NCI-H1105 treated with DMSO at 0.1 percent for 48 hours (cell line): ENCODE measurements at places on chromosomes 4 and X.

- no peak for DNase-seq
Measured at GRCh38 chr4:82645936-82646565, 84.3 kb upstream of the TMEM150C start.

- DNase-seq, result no peak
Measured at GRCh38 chr4:102860611-102861324, 8.0 kb upstream of the CISD2 start.

- DNase-seq, result no peak
Measured at GRCh38 chr4:14701896-14702295, 300.4 kb upstream of the CPEB2 start.

DNA sequence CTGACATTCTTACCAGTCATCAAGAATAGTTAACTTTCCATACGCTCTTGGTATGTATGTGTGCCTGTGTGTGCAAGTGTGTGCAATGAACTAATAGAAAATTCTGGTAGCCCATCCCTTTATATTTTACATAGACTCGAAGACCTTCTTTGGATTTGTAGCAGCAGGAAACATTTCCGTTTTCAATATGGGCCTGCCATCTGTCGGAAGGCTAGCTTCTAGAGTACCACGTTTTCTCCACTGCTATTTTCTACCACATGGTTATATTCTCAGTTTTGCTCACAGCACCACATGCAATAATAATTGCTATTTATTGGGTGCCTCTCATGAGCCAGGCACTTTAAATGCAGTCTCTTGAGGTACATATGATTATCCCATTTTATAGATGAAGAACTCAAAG, 47.9 kb upstream of the PTCHD1 start:
- DNase-seq, result no peak

- DNase-seq, result no peak
Measured at GRCh38 chr4:151806511-151806927, 45.7 kb upstream of the GATB start.

DNA sequence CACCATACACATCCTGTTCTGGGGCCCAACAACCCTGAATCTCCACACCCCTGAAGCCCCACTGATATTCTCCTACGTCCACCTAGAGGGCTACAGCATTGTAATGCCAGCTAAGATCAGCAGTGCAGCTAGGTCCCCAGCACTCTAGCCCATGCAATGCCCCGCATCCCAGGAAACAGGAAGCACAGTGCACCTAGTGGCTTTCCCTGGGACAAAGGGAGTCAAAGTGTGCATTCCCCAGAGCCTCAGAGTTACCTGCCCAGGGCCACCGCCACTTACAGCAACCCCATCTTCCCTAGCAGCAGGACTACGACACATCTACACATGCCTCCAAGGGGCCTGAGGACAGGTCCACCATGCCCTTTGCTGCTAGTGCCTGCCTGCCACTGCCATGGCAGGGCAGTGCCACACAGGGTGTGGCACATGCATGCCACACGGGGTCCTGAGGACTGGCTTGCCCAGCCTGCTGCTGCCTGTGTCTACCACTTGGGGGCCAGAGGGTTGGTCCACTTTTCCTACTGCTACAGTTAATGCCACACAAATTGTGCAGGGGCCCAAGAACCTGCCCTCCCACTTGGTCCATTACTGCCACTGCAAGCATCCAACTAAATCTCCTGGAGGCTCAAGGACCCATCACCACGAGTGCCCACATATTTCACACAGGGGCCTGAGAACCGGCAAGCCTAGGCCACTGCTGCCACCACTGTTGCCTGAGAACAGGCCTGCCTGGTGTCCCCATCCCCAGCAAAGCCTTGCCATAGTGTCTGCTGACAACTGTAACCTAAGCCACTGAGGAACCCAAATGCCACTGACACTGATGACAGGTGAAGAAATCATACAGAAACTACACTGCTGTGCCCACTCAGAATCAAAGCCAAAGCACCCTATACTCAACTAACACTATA, 23.7 kb downstream of the TLR6 start:
- DNase-seq, result no peak

GRCh38 chr4:42703813-42704212, 46.9 kb upstream of the ATP8A1 start:
- no peak for DNase-seq

GRCh38 chr4:165813606-165814005, 59.4 kb upstream of the TLL1 start:
- no peak for DNase-seq

DNA sequence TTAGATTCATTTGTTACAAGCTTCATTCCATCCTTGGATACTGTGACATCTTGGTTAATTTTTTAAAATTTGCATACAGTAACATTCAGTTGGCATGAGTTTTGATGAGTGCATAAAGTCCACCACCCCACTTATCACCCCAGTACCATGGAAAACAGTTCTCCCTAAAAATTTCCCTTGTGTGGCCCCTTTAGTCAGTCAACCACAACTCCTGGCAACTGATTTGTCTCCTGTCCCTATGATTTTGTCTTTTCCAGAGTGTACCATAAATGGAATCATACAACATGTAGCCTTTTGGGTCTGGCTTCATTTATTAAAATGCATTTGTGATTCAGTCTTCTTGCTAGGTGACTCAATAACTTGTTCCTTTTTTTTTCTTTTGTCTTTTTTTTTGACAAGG, 29.9 kb downstream of the RP2 start:
- no peak for DNase-seq

- DNase-seq, result no peak
Measured at GRCh38 chr4:46945062-46945461, 36.0 kb upstream of the COX7B2 start.

- no peak for DNase-seq
Measured at GRCh38 chrX:112651766-112652165, 28.0 kb downstream of the LHFPL1 start.

DNA sequence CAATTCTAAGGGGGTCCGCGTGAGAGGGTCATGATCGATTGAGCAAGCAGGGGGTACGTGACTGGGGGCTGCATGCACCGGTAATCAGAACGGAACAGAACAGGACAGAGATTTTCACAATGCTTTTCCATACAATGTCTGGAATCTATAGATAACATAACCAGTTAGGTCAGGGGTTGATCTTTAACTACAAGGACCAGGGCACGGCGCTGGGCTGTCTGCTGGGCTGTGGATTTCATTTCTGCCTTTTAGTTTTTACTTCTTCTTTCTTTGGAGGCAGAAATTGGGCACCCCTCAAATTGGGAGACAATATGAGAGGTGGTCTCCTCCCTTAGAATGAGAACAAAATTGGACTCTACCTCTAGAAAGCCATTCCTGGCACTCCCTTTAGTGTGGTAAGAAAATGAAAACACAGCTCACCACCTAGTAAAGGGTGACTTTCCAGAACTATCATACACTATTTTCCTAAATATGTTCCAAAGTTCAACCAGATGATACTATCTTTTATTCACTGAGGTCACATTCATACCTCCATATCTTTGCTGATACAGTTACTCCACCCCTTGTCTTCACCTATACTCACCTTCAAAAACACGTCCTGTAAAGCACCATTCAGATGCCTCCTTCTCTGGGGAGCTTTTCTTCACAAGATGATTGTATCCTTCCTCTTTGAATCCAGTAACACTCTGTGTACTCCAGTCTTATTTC, 1058.3 kb upstream of the SLIT2 start:
- DNase-seq, result no peak

DNA sequence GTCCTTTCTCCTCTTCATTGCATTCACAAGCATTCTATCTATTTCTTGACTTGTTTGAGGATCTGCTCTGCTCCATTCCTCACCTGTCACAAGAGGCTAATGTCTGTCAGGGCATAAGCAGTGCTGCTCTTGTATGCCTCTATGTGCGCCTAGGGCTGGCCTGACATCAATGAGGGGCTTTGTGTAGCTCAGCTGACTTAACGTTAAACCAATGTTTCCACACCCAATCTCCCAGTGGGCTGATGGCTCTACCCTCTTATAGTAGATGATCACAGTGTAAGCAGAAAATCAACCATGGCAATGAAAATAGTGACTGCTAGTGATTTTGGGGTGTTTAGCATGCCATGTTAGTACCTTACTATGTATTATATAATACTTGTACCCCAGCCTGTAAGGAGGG, 139.0 kb downstream of the UNC5C start:
- no peak for DNase-seq

- DNase-seq, result no peak
Measured at GRCh38 chrX:11419102-11419501, 125.9 kb downstream of the AMELX start.

DNA sequence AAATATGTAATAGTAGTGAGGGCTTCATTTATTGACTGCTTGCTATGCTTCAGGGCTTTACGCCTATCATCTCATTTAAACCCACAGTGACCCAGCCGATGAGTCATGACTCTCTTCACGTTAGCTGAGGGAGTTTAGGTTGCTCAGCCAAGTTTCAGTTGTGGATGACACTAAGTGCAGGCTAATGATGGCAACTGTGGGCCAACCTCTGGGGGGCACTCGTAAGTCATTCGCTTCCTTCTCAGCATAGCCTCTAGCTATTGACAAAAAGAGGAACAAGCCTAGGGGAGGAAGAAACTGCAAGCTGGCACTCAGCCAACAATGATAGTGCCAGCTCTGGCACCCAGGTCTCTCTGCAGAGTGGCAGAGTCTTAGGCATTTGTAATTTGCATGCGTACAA, 325.0 kb downstream of the ARHGAP10 start:
- no peak for DNase-seq

DNA sequence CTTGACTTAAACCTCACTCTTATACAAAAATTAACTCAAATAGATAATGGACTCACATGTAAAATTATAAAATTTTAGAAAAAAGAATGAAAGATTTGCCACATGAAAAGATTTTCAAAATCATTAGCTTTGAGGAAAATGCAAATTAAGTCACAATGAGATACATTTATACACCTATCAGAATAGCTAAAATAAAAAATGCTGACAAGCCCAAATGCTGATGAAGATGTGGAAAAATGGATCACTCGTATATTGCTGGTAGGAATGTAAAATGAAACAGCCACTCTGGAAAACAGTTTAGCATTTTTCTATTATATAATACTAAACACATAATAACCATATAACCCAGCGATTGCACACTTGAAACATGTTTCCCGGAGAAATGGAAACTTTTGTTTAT, 316.2 kb downstream of the ANKRD50 start:
- DNase-seq, result no peak

- DNase-seq, result no peak
Measured at GRCh38 chr4:107721436-107722100, 1.5 kb upstream of the PAPSS1 start.

DNA sequence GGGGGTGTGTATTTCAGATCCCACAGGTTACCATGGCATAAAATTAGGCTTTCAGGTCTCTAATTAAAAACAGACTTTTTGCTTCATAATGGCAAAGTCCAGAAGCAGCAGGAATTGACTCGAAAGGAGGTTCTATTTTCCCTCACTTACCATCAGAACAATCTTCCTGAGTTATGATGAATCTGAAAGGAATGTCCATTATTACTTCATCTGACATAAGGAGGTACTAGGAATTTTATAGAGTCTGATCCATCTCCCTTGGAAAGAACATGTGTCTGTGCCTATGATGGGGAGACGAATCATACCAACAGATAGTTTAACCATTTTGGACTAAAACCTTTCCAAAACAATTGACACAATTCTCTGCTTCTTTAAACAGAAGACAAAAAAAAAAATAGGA, 206.3 kb upstream of the FGF13 start:
- no peak for DNase-seq

DNA sequence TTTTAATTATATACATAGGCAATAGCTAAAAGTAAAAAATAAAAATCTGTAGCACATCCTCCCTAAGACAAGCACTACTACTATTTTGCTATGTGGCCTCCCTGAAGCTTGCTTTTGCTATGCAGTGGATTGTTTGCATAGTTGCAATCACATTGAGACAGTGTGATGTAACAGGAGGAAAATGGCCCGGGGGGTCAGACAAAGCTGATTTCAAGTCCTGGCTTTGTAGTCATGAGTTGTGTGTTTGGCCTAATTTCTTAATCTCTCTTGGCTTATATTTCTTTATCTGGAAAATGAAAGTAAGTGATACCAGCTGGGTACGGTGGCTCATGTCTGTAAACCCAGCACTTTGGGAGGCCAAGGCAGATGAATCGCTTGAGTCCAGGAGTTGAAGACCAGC, 166.6 kb downstream of the LHFPL1 start:
- DNase-seq, result no peak
